ENCODE measurements at places on chromosomes 1 and 21.
A peak's percentile ranks its signal among the peaks of the same experiment; 100 is the strongest.

- DNase-seq: no peak
Observed at GRCh38 chr1:209335178-209335577, 248.3 kb upstream of the CAMK1G start.

- no peak for DNase-seq
Observed at GRCh38 chr1:19812875-19813642, 2.0 kb downstream of the RNF186 start.

- DNase-seq: no peak
Observed at GRCh38 chr1:217948741-217949140, 317.6 kb downstream of the SPATA17 start.

GRCh38 chr1:181073638-181074037, 14.9 kb upstream of the IER5 start:
- no peak for DNase-seq

DNA sequence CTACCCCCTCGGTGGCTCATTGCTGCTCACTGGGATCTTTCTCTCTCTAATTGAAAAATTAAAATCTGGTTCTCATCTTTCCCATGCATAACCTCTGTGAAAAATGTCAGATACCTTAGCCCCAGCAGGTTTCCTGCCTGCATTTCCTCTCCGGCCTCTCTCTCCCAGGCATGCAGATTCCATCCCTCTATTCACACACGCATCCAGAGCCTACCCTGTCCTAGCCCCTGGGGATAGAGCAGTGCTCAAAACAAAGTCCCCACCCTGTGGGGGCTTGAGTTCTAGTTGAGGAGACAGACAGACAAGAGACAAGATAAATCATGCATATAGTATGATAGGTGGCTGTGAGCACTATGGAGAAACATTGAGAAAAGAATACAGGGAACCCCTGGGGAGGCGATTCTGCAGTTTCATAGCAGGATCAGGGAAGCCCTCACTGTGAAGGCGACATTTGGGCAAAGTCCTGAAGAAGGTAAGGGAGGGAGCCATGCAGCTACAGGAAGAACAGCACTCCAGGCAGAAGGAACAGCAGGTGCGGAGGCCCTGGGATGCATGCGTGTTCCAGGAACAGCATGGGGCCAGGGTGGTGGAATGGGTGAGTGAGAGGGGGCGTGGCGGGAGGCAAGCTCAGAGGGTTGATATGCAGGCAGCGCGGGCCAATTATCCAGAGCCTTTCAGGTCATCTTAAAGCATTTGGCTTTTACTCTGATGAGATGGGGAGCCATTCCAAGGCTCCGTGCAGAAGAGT, 3.5 kb upstream of the BSND start:
- no peak for DNase-seq

DNA sequence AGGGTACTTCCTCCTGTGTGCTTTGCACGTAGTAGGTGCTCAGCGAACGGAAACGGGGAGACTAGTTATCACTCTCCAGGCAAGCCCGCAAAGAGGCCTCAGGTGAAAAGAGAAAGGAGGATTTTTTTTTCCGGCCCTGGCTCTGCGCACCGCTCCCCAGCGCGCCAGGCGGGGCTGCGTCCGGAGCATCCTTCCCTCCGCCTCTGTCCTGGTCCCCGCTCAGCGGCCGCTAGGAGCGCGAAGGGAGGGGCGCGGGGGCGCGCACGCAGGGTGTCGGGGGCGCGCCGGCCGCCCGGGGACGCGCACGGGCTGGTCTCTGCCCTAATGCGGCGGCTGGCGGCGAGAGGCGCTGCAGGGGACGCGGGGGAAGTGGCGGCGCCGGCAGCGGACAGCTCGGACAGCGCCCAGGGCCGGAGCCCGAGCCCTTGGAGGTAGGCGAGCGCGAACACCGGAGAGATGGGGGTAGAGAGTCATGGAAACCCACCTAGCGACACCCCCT, 42.3 kb upstream of the NFASC start:
- peak; percentile 31 for DNase-seq

- DNase-seq: no peak
Observed at GRCh38 chr1:155181371-155182051, 7.9 kb downstream of the TRIM46 start.

DNA sequence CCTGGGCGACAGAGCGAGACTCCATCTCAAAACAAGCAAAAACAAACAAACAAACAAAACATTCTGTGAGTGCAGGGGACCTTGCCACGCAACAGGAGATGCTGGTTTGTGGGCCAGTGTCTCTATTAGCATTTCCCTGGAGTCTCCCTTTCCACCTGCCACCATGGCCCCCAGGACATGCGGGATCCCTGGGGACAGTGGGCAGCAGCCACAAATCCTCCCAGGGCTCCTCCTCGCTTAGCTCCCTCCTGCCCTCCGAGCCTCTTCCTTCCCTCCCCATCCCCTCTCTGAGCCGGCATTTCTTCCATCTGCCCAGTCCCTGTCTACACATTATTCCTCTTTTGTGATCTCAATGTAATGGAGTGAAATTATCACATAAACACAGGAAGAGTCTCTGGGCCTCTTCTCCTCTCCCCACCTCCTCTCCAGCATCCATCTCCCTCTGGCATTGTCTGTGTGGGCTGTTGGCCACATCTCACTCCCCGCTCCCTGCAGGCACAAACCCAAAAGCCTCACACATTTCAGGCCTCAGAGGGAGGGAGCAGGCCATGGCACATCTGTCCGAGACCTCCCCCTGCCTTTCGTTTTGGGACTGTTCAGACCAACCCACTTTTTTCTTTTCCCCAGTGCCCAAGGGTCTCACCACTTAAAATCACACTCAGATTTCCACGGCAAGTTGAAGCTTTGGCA, 144.3 kb downstream of the MIS18A start:
- no peak for DNase-seq

- DNase-seq: no peak
Observed at GRCh38 chr1:33191731-33192275, 10.0 kb upstream of the TRIM62 start.

- no peak for DNase-seq
Observed at GRCh38 chr1:162315673-162316072, 61.0 kb downstream of the SPATA46 start.

DNA sequence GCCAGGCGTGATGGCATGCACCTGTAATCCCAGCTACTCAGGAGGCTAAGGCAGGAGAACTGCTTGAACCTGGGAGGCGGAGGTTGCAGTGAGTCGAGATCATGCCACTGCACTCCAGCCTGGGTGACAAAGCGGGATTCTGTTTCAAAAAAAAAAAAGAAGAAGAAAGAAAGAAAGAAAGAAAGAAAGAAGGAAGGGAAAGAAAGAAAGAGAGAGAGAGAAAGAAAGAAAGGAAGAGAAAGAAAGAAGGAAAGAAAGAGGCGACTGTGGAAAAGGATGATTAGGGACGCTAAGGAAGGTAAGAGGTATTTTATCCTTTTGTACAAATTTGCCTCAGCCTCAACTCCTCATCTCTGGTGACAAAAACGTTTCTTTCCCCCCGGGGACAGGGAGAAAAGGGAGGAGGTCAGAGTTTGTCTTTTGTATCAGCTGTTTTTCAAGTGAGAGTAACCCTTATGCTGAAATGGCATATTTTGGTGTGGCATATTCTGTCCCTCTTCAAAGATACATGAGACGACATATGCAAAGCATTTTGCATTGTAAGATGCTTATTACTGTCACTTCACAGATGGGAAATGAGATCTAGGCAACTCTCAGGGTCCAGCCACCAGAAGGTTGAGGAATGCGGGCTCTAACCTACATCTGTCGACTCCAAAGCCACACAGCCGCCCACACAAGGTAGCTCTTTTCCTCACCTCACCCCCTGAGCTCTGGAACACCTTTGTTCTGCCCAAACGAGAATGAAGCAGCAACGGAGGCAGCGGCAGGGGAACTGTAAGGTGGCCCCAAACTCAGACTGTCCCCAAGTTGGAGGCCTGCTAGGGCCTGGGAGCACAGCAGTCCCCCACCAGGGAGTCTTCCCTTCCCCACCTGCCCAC, 38.0 kb downstream of the NUAK2 start:
- DNase-seq: no peak

DNA sequence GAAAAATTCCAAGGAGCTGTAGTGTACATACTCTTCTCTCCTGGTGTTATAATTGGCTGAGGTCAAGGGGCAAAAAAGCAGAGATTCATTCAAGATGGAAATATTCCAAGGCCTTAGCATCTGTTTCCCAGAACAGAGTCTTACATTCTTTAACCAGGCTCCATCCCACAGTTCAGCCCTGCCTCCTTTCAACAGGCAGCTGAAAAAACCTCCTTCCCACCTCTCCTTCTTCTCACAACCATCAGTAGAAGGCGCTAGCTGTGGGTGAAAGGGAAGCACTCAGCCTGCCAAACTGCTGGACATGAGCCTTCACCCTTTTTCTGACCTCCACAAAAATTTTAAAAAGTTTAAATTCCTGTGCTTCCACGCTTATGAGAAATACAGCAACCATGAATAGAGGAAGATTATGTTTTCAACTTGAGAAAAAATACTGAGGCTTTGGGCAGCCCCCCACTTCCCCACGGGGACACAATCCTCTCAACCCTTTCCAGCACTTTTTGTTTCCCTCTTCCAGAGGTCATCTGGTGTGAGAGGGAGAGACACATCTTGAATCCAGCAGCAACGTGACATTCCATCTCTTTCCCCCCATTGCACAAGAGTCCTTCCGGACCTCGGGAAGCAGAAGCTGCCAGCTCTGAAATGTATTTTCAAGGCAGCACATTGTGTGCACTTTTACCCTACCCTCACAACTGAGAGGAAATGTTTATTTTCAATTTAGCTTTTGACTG, 43.2 kb upstream of the FMO2 start:
- DNase-seq: no peak

GRCh38 chr1:215005656-215006345, 76.7 kb upstream of the KCNK2 start:
- DNase-seq: no peak

DNA sequence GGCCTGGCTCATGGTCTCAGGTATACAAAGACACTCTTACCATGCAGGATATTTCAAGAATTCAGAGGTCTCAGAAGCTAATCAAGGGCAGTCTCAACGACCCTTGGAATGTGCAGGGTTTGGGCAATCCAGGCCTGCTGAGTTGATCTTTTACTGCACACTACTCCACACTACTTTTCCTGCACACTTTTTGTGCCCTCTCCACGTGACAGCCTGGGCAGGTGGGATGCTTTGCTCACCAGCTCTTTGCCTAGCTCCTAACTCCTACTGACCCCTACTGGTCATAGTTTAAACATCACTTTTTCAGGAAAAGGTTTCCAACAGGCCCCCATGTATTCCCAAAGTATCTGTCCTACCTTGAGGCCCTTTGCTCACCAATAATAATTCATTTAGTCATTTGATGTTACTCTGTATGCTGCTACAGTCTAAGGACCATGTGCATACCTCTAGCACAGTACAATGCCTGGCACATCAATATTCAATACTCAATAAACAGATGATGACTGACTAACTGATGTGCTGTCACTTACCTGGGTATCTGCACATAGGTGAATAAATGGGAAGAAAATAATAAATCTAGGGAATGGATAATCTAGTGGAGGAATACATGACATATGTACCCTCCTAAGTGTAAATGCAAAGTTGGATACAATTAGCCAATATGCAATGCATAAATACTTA, 9.6 kb downstream of the DUSP23 start:
- no peak for DNase-seq

DNA sequence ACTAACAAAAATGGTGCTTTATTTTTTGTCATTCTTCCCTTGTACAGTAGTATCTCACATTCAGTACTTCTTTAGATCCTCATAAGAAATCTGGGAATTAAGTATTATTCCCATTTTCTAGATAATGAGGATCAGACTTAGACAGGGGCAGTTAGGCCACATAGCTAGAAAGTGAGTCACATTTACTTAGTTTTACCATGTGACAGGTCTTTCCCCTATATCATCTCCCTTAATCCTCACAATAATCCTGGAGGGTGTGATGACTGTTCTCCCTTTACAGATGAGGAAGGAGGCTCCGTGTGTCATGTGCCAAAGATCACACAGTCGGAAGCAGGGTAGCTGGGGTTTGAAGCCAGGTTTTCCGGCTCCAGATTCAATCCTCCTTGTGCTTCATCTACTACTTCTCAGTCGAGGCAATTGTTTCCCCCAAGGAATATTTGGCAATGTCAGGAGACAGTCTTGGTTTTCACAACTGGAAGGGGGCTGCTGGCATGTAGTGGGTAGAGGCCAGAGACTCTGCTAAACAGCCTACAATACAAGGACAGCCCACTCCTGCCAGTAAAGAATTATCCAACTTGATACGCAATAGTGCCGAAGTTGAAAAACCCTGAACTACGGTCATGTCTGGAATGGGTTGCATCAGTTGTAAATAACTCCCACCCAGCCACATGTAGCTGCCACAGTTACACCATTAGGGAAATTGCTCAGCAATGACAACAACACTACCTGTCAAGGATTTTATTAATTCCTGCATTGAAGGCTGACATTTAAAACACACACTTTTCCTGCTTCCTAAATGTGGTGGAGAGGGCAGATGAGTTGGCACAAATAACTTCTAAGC, 54.5 kb downstream of the C8B start:
- DNase-seq: no peak

DNA sequence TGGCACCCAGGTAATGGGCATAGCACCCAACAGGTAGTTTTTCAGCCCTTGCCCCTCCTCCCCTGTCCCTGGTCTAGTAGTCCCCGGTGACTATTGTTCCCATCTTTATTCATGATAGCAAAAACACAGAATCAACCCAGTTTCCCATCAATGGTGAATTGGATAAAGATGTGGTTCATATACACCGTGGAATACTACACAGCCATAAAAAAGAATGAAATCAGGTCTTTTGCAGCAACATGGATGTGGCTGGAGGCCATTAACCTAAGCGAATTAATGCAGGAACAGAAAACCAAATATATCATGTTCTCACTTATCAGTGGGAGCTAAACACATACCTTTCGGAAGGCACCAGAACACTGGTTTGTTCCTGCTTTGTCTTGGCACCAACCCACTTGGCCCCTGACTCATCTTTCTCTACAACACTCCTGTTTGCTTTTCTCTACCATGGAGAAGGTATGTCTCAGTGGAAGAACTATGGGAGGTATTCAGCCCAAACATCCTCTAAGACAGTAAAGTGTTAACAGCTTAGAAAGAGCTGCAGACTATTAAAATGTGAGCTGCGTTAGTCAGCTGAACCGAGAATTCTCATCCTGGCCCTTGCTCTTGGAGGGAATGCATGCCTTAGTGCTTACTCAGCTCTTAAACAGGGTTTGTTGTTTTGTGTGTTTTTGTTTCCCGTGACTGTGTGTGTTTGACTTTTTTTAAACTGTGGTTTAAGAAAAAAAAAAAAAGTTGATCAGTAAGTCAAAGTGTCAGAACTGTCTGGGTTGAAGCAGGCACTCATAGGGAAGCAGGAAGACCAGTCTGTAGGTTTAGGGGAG, 203.0 kb downstream of the TOMM20 start:
- DNase-seq: no peak

DNA sequence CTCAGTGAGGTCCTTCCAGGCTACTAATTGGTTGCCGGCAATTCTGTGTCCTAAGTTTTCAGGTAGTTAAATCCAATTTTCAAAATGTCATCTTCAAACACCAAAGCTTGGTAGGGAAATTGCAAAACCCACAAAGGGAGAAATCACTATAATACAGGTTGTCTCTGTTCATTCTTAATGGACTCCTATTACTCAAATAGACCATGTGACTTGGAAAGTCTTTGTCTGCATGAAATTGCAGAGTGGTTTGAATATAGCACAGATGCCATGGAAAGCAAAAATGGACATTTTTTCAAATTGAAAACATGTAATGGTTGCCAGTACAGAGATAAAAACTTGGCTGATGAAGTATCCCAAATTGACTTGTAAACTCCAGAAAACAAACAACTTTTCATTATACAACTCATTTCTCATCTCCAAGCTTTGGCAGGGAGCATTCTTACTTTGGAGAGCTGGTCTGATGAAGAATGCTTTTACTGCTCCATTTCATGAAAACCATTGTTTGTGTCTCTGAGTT, 169.5 kb upstream of the PKN2 start:
- DNase-seq: no peak

GRCh38 chr1:197771386-197771785, 3.9 kb downstream of the DENND1B start:
- no peak for DNase-seq

- DNase-seq: no peak
Observed at GRCh38 chr1:75993661-75994060, 61.5 kb upstream of the ASB17 start.

All from stimulated activated CD4-positive, alpha-beta T cell treated with anti-CD3 and anti-CD28 coated beads, Interleukin-12 subunit alpha, Interleukin-12 subunit beta, amount 100 ng/mL, for 4 hours (primary cell).